ENCODE measurements at places on chromosomes 3 and 15. TPM values are rescaled to one million over a fixed set of nuclear protein-coding genes. Genes with fewer than 3 reads are reported as not detected.

SAXO2 gene
- 2.1 TPM for total RNA-seq

KNG1 gene
- 0.22 TPM for total RNA-seq

DNA sequence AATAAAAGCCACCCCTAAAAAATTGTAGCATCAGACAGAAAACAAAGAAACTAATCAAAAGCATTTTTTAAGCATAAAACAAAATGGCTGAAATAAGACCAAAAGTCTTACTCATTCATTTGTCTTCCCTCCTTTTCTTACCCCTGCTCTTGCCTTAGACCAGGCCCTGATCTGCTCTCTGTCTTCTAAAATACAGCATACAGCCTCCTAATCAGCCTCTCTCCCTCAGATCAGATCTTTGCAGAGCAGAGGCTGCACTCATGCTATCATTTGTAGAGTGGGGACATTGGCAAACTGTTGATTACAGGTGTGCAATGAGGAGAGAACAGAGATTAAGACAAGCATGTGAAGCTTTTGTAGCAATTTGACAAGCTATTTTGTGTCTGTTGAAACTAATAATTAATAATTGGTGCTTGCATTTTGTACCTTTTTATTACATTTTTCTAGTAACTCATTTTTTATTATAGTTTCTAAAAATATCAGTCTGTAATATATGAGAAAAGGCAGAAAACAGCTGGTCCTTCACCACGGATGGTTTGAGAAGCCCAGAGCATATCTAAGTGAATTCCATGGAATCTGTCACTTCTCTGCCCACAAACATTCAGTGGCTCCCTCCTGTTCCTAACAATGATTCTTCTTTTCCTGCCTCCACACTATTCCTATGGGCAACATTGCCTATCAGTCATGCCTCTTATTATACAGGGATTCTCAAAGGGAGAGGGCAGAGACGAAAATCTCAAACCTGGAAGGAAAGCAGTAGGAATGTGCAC is 286.2 kb upstream of the STT3B start:
- H3K4me3 ChIP-seq: no peak overlapping the region
- H3K4me1 ChIP-seq: no peaks in the 10 kb centered on the region
- no peaks in the 10 kb centered on the region for H3K27me3 ChIP-seq
- H3K27ac ChIP-seq: no peak overlapping the region
- no peak for DNase-seq

DNA sequence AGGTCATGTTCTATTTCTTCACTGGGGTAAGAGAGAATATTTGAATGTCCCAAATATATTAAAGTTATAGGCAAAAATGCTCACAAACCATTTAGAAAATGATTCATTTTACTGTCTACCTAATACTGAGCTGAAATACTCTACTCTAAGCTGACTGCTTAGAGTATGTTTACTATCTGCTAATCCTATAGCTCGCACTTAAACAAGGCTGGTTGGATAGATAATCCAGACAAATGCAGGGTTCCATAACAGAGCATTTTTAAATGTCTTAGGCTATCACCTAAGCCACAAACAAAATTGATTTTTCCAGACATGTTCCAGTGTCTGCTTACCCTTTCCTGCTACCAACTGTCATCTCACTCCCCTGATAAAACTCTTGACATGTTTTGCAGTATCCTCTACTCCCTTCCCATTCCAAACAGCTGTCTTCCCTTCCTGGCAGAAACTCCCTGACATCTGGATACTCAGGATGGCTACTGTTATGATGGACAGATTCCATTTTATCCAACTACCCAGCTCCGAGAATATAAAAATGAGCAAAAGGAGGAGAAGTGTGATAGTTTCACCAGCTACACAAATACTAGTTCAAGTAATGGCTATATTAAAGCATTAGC is 1034.7 kb downstream of the FHIT start:
- no peaks in the 10 kb centered on the region for H3K36me3 ChIP-seq
- no peak overlapping the region for H3K27ac ChIP-seq
- DNase-seq: no peak
- H3K27me3 ChIP-seq: no peaks in the 10 kb centered on the region
